ENCODE measurements at places on chromosomes 13 and 19.

DNA sequence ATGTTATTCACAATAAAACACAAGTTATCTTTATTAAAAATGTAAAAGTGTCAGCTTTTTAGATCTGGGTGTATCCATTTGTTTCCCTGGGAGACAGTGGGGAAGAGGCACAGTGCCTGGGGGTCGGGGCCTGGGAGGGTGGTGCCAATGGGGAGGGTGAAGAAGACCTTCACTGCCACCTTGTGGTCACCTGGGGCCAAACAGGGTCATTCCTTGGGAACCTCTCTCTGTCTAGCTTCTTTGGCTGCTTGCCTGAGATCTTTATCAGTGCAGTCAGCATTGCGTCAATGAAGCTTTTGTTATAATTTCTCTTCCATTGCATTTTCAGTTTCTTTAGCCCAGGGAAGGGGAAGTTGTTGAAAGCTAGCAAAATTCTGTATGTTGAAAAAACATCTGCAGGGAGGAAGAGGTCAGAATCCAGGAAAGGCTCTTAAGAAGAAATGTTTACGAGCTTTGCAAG, 39.1 kb downstream of the PCDH8 start:
- DNase-seq: peak; percentile 18

- no peak for DNase-seq
Observed at GRCh38 chr19:41528106-41528505, 47.9 kb upstream of the CEACAM21 start.

DNA sequence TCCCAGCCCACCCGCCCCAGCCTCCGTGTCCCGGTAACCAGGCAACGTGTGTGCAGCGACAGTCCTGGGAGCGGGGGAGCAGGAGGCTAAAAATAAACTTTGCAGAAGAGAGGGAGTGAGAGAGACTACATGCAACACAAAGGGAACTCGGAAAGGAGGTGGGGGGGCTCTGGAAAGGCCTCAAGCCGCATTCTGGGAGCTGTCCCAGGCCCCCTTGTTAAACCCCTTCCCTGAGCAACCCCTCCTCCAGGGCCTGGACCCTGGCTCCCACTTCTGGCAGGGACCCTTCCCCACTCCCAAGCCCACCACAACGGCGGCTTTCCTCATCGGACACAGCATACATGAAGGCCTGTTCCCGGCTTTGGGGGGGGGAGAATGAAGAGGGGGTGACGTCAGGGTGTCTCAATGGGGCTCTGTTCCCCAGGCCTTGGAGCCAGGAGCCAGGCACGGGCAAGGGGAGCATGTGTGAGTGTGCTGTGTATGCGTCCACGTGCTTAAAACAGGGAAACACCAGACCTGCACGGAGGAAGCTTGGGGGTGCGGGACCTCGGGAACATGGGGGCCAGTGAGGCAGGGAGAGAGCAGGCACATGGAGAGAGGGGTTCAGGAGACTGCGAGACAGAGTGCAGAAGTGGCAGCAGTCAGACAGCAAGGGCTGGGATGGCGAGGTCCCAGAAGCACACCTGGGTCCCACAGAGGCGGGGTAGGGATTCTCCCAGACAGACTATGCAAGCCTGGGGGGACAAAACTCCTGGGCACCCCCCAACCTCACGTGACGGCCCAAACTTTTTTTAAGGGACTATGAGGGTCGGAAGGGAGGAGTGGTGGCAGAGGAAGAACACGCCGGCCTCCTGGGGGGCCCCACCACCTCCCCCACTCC, 2.3 kb downstream of the ERF start:
- DNase-seq: no peak

GRCh38 chr19:4910594-4911281, 1.4 kb downstream of the UHRF1 start:
- DNase-seq: peak; percentile 18

GRCh38 chr13:98524793-98525192, 52.1 kb downstream of the STK24 start:
- DNase-seq: no peak

GRCh38 chr13:30932481-30933353, at the start of gene TEX26:
TEX26 (plus strand) TSS chr13:30932656; CDS start chr13:30932716, 60 bp downstream.
- DNase-seq: no peak

DNA sequence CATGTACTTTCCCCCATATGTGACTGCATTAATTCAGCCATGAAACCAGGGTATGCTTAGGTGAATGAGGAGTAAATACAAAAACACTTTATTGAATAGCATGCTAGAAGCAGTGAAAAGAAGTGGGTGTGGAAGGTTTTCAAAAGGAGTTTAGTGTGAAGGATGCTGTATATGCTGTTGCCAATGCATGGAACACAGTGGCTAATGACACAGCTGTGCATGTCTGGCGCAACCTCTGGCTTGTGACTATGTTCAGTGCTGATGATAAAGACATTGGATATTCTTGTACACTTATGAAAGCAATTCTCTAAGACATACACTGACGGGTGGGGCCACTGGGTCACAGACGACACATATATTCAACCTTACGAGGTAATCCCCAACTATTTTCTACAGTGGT, 55.2 kb downstream of the SOX21 start:
- no peak for DNase-seq

All from stimulated activated CD4-positive, alpha-beta T cell treated with anti-CD3 and anti-CD28 coated beads, Interleukin-4, amount 100 ng/mL, for 1 hour (primary cell).